ENCODE measurements at places on chromosomes 1 and 21.
A peak's percentile ranks its signal among the peaks of the same experiment; 100 is the strongest.

GRCh38 chr1:63675420-63675931 lies 82.3 kb downstream of the PGM1 start:
- DNase-seq, result no peak

DNA sequence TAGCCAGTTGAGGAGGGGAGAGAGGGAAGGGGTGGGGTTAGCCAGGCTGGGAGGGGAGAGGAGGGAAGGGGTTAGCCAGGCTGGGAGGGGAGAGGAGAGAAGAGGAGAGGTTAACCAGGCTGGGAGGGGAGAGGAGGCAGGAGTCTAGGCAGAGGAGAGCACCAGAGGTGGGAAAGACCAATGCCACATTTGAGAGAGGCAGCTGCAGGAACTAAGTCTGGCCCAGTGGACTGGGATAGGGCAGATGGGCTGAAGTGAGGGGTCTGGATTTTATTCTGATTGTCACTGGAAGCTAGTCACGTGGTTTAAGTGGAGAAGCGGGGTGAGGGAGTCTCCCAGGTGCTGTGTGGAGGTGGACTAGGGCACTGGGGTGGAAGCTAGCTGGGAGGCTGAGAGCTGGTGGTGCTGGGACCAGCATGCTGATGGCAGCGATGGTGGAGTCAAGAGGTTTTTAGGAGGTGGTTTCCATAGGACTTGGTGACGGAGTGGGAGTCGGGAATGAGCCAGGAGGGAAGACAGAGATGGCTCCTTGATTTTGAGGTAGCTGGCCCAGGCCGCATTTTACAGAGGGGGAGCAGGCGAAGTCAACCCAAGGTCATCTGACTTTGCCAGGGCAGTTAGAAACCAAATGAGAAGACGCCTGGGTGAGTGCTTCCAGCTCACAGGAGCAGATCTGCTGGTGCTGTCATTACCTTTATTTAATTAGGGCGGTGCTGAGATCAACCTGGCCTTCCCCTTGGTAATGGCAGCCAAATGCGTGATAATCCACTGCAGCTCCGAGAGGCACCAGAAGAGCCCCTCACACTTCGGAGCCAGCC lies 42.8 kb downstream of the DISP3 start:
- DNase-seq, result no peak

GRCh38 chr1:8641377-8641997 lies 176.0 kb downstream of the RERE start:
- DNase-seq, result no peak

- DNase-seq, result no peak
These were observed 9.2 kb downstream of the PRKAA2 start for GRCh38 chr1:56654126-56654923.

DNA sequence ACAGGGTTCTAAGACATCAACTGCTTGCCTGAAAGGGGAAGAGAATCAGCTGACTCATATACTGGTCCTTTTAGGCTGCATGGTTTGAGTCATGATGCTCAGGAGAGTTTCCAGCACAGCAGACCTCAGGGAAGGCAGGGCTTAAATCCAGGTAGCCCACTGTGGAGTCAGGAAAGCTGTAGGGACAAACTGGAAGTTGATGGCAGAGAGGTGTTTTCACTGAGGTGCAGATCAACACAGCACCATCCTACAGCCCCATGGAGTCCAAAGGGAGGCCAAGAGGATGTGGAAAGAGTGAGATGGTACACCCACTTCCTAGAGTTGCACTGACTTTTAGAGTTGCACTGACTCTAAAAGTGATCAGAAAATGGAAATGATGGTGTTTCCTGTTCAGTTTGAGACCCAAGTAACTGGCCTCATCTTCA lies 252.4 kb upstream of the DUSP10 start:
- no peak for DNase-seq

DNA sequence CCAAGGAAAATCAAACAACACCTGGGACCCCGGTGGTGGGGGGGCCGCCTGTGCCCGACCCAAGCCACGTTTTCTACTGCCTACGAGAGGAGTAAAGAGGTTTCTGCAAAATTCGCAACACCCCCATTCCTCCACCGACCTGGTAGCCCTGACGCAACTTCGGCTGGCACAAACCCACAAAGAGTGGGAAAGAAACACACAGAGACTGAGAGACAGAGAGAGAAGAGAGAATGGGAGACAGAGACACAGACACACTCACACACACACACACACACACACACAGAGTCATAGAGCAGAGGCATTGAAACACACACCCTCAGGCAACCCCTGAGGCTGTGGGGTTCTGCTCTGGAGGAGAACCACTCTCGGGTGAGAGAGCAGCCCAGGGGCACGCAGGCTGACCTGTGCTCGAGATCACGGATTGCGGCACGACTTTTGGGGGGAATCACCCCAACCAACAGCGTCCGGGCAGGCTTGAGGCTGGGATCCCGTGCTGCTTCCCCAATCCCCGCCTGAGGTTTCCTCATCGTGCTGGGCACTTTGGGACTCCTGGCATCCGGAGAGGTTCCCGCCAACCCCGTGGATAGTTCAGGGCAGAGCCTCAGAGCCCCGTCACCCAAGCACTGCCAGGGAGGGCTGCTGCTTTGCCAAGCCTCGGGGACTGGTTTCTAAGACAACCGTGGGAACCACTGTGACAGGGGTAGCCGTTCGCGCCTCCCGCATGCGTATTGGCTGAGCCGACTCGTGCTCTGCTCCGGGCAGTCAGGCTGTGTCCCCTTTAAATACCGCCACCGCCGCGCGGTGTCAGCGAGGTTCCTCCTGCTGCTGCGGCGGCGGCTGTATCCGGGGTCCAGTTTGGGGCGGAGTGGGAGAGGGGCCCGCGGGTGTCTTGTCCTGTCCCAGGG lies 682.4 kb upstream of the TPTE start:
- DNase-seq, result no peak

DNA sequence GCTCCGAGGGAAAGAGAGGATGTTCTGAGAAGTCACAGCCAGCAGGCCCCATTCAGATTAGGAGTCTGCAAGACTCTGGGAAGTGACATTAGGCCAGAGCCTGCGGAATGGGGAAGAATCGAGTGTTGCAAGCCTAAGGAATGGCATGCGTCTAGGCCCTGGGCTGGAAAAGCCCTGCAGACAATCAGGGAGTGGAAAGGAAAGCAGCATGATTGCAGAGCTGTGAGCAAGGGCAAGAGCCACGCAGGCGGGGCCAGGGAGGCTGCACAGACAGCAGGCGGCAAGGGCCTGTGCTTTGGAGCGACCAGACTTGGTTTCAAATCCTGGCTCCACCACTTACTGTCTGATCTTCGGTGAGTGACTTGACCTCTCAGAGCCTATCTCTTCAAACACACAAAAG lies 118.2 kb downstream of the RRAGC start:
- no peak for DNase-seq

DNA sequence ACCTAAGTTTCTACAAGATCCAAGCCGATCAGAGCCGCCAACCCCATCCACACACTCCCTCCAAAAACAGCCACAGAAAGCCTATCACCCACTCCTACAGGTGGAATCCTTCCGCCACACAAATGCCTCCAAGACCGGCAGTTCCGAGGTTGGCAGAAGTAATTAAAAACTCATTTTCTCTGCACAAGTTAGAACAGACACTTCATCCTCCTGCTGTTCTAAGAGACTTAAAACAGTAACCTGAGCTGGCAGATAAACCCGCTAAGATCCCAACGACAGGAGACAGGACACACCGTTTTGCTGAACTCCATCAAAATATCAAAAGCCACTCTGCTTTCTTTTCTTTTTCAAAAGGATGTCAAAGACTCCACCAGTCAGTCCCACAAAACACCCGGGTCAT lies 2.8 kb downstream of the SSBP3 start:
- no peak for DNase-seq

DNA sequence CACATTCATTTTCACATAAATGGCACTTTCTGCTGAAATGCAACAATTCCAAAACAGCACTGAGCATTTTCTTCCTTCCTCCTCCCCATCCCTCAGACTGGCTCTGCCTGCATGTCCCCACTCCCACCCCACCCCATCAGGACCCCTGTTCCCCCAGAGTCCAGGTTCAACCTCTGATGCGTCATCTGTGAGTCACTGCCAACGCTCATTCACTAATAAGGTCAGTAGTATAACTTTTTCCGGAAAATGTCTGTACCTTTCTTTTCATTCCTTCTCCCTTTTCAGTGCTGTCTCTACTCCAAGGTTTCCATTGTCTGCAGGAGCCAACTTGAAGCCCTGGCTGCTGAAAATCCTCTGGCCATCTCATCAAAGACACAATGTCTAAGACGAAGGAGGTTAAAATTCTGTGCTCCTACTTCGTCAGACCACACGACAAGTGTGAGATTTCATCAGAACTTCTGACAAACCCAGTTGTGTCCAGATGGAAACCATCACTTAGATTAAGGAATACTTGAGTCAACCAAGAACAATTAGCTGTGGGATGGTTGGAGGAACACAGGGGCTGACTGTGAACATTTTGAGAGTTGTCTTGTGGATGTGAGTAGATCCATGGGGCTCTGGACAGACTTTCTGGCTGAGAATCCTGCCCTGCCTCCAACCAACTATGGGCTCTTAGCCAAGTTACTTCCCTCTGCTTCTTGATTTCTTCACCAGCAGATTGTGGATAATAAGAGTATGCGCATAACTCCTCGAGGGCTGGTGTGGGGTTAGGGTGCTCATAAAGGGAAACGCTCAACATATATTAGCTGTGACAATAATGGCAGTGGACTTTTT lies 35.6 kb upstream of the UTS2 start:
- no peak for DNase-seq

GRCh38 chr1:194176212-194176611 lies 989.8 kb upstream of the B3GALT2 start:
- DNase-seq, result no peak

DNA sequence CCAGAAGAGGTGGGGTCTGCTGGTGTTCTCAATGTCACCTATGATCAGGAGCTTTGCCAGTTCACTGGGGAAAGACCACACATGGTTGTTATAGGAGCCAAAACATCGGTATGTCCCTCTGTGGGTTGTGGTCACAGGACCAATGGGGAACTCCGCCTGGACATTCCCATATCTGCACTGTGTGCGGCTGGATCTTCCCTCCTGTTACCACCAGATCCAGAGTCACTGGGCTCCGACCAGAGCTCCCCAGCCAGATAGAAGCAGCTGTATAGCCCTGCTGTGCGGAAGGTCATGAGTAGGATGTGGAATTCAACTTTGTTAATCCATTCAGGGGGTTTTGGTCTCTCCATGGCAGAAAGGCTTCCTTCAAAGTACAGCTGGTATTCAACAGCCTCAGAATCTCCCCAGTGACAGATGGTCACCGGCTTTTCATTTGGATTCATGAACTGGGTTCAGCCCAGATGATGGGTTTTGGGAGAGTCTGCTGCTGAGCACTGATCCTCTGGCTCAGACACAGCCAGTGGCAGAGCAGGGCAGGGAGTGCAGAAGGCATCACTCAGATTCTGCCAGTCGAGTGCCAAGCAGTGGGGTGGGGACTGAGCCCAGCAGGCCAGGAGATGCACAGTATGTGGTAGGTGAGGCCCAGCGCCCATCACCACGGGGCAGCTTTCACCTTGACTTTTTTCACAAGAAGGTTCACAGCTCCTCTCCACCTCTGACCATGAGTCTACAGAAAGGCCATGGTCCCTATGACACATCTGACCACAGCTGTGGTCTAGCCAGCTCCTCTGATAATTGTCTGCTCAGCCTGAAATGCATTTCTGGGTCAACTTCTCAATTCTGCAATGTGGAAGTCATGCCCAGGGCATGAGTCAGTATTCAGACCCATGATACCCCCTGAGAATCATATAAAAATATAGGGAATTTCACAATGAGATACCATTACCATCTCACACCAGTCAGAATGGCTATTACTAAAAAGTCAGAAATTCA lies 2.9 kb upstream of the SHCBP1L start:
- no peak for DNase-seq

GRCh38 chr21:39345440-39345839 lies 3.4 kb downstream of the HMGN1 start:
- no peak for DNase-seq

GRCh38 chr1:199698222-199698621 lies 329.3 kb upstream of the NR5A2 start:
- no peak for DNase-seq

DNA sequence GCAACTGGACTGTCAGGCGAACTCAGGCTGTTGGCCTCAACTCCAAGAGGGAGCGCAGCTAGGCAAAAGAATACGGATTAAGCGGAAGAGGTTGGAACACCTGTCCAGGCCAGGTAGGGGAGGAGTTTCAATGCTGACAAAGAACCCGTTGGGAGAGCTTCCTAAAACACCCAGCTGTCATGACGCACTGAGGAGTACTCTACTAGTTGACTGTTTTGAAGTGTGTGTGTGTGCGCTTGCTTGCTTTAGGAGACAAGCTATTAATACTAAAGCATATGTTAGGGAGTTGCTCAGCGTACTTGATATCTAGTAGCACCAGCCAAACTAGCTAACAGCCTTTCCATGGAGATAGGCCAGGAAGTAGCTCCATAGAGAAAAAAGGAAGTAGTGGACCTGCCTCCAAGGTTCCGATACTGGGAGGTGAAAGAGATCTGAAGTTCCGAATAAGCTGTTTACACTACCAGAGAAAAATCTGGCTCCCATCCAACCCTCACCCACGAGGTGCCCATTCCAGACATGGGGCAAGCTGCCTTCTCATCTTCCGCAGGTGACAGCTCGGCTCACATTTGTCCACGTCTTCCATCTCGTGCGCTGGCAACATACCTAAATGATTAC lies 974 bp upstream of the FNBP1L start:
- no peak for DNase-seq

DNA sequence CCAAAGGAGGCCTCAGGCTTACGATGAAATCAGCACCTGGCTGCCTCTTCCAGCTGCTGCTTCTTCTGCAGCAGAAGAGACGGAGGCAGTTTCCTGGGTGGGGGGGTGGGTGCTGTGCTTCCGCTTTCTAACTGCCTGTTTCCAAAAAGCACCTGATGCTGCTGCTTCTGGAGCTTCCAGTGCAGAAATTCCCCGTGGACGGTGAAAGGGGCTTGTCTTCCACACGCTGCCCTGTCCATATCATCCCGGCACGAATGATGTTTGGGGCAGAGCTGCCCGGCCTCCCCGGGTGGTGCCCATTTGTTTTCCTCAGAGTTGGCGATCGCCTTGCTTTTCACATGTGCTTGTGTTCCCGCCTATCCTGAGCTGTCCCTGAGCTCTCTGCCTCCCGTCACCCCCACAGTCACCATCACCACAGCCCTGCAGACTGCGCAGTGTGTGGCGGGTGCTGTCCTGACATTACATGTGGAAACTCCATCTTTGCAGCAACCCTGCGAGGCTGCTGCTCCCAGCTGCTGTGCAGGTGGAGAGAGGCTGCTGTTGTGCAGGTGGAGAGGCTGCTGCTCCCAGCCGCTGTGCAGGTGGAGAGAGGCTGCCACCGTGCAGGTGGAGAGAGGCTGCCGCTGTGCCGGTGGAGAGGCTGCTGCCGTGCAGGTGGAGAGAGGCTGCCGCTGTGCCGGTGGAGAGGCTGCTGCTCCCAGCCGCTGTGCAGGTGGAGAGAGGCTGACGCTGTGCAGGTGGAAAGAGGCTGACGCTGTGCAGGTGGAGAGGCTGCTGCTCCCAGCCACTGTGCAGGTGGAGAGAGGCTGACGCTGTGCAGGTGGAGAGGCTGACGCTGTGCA lies 1.8 kb downstream of the TTLL10 start:
- DNase-seq, result no peak

DNA sequence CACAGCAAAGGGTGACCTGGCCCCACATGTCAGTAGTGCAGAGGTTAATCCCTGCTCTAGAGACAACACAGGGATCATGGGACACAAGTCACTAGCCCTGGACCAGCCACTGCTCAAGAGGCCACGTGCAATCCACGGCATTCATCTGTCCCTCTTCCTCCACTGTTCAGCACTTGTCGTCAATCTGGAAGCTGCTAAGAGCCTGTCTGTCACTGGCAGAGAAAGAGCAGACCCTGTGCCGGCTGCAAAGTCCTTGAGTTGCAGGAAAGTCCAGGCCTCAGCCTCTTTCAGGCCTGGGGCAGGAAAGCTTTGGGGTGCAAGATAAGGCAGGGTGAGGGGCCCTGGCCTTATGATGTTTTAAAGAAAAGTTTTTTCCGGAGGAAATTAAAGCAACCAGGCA lies 16.7 kb downstream of the CELA2B start:
- no peak for DNase-seq

- peak; percentile 52 for DNase-seq
These were observed 12.5 kb upstream of the SPATC1L start for GRCh38 chr21:46196733-46197132.

Data from type B pancreatic cell (in vitro differentiated cells).